ENCODE measurements at places on chromosomes 16 and 17. TPM values are rescaled to one million over a fixed set of nuclear protein-coding genes. Genes with fewer than 3 reads are reported as not detected.

DNA sequence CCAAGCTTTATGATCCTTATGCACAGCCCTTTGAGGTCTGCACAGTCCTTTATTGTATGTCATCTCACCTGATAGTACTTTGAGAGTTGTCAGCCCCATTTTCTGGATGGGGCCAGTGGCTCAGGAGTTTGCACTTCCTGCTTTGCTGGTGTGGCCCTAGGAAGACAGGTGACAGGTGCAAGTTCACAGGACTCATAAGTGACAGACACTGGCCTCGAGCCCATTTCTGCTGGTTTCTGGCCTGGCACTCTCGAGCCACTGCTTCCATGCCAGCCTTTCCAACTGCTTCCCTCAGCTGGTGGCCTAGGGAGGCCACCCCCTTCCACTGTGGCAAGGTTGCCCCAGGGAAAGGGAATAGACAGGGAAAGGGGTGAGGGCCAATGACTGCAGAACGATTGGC is 84.4 kb upstream of the CCL1 start:
- no peak for DNase-seq

GRCh38 chr17:55273579-55274354 is 9.0 kb downstream of the HLF start:
- no peak for DNase-seq

- DNase-seq: no peak
These were observed 4.8 kb downstream of the P2RX1 start for GRCh38 chr17:3911271-3912053.

GRCh38 chr16:27341549-27341948 is 27.8 kb downstream of the IL4R start:
- no peak for DNase-seq

- DNase-seq: peak; percentile 38
These were observed 7.5 kb upstream of the ALKBH5 start for GRCh38 chr17:18176176-18176575.

DNA sequence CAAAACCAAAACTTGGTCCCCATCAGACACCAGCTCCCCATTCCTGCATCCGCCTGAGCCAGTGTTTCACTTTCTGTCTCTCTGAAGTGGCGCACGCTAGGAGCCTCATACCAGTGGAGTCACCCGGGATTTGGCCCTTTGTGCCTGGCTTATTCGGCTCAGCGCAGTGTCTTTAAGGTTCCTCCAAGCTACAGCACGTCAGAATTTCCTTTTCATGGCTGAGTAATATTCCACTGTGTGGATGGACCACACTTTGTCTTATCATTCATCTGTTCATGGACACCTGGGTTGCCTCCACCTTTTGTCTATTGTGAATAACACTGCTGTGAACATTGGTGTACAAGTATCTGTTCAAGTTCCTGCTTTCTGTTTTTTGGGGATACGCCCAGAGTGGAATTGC is 45.2 kb upstream of the CHMP6 start:
- no peak for DNase-seq

DNA sequence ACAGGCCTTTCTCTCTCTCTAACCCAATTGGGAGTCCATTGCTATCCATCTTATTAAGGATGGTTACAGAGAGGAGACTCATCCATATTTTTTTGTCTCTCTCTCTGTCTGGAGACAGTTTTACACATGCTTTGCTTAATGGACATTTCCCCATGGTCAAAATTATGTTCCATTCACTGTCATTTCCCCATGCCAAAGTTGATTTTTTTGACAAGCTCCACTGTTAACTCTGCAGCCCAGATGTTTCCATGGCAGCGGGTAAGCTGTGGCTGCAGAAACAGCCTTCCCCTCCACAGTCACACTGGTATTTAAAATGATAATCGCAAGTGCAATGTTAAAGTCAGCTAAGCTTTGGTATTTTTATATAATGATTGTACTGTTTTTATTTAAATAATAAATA is 63.9 kb upstream of the HLF start:
- no peak for DNase-seq

- no peak for DNase-seq
These were observed 2.4 kb upstream of the NACA2 start for GRCh38 chr17:61593426-61593825.

DNA sequence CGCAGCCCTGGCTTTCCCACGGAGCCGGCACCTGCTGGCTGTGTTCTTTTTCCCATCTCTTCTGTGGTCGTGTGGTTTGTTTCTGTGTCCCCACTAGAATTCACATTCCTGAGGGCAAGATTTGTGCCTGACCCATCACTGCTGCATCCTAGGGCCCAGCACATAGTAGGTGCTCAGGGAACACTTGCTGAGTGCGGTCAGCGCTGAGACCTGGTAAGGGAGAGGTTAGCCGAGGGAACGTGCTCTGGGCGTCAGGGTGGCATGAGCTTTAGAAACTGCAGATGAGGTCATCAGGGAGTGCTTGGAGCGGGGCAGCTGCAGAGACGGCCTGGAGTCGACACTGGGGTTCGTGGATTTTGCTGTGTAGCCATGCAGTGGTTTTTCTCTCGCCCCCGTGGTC is 5.9 kb downstream of the DEF8 start:
- DNase-seq: no peak

DNA sequence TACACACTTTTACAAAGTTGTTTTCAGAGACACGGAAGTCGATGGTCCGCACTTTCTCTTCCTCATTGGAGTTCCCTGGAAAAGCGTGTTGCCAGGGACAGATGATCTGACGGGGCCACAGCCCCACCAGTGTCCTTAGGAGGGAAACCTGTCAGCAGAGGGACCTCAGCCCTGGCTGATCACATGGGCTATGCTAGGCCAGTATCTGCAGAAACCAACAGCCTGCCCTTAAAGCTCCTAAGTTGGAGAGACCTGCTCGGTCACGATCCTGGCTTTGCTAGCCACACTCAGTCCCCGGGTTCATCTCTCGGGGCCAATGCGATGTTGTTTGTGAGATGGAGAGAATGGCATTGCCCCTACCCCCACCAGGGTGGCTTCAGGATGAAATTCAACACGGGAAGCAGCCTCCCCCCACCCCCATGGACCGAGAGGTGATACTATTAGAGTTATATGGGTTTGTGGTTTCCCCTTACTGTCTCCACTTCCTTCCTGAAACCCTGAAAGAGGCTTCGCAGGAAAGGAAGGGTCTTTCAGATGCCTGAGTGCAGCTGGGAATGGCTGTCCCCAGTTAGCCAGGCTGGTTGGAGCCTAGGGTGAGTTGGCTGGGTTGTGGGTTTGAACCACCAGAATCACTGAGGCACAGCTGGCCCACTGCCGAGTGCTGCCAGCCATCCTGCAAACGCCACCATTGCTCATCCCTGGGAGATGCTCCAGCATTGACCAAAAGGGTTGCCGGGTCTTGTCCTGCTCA is 16.6 kb downstream of the RMI2 start:
- DNase-seq: peak; percentile 14

GRCh38 chr17:14078027-14078426 is 8.7 kb downstream of the COX10 start:
- no peak for DNase-seq

DNA sequence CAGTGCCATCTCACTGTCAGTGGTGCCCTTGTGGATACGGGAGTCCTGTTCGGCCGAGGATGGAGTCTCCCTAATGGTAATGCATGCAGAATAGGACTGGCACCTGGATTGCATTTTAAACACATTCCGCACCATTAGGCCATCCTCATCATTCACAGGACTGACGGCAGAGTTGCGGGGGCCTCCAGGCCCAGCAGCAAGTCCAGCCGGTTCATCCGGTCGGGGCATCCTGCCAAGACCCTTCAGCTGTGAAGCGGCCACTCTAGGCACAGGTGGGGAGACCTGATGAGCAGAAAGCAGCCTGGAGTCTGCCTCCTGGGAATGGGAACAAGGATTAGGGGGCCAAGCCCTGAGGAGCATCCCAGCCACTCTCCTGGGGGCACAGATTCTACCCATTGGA is 90.3 kb upstream of the XYLT1 start:
- no peak for DNase-seq

GRCh38 chr17:41915020-41915419 is 3.7 kb downstream of the ACLY start:
- no peak for DNase-seq

DNA sequence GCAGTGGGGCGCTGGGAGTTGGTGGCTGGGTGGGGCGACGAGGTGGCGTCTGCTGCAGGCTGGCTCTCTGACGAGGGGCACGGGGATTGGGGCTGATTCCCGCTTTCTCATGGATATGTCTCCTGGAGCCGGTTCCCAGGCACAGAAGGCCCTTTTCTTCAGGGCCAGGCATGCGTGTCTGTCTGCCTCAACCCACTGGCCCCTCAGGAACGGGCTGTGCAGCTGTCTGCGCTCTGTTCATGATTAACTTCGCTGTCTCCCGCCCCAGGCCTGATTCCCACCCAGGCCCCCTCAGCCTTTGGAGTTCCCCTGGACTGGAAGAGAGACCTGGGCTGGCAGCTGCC is 53.1 kb downstream of the RAP1GAP2 start:
- no peak for DNase-seq

- DNase-seq: no peak
These were observed 54.0 kb downstream of the MRM3 start for GRCh38 chr17:836151-836550.

GRCh38 chr16:660459-661183 is 7.3 kb upstream of the RHOT2 start:
- peak; percentile 68 for DNase-seq

DNA sequence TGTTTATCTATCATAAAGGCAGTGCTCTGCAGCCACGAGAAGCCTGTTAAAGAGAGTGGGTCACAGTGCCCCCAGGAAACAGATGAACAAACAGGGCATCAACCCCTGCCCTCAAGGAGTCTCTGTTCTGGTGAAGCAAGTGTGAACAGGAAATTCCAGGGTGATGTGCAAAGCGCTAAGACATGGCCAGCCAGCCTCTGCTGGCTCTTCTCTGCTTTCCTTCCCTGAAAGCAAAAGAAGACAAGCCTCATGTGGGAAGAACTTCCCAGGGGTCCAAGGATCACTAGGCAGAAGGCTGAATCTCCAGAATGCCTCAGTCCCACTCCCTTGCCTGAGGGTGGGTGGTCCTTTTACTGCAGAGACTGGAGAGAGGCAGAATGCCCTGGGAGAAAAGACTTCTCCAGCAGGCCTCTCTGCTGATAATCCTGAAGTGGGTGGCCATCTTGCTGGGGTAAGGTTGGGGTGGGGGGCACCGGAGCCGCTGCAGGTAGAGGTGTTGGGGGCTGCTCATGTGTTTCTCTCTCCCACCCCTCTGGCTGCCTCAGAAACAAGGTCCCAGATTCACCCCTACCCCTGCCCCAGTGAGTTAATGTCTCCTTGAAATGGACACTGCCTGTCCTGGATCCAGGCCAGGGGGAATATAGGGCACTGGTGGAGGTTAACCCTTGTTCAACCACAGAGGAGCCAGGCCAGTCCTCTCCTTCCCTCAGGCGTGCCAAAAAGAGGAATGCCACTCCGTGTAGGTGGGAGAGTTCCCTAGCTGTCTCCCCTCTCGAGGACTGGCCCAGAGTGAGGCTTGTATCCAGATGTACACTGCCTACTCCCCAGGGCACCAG is 2.4 kb downstream of the ANKRD13B start:
- DNase-seq: no peak

GRCh38 chr17:49508061-49508865 is 13.2 kb downstream of the NGFR start:
- no peak for DNase-seq

DNA sequence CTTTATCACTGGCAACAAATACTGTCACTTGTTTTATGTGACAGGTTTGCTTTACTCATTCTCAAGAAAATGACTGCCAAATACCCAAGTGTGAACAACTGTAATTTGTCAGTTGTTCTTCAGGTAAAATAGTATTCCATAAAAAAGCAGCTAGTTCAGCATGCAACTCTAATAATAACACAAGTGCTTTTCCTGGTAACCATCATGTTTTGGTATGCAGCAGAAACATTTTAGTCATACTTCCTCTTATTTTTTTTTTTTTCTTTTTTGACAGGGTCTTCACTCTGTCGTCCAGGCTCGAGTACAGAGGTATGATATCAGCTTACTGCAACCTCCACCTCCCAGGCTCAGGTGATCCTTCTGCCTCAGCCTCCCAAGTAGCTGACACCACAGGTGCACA is 4.6 kb downstream of the TERF2 start:
- no peak for DNase-seq

- DNase-seq: no peak
These were observed 146.3 kb upstream of the NOG start for GRCh38 chr17:56447171-56447570.

DNA sequence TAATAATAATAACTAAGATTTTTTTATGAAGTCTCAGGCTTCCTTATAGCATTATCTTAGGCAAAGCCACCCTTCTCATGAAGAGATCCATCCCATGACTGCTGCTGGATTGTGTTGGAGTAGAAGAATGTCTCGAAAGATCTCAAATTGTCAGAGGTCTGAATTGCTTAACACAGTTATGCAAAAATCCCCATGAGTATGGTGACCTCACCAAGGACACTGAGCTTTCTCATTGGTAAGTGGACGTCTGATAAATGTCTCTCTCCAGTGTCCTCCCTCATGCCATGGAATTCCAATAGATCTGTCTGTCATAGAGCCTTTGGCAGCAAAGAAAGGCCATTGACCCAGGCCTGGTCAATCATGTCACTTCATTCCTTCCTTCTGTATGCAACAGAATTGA is 264.5 kb downstream of the CDH11 start:
- DNase-seq: no peak

DNA sequence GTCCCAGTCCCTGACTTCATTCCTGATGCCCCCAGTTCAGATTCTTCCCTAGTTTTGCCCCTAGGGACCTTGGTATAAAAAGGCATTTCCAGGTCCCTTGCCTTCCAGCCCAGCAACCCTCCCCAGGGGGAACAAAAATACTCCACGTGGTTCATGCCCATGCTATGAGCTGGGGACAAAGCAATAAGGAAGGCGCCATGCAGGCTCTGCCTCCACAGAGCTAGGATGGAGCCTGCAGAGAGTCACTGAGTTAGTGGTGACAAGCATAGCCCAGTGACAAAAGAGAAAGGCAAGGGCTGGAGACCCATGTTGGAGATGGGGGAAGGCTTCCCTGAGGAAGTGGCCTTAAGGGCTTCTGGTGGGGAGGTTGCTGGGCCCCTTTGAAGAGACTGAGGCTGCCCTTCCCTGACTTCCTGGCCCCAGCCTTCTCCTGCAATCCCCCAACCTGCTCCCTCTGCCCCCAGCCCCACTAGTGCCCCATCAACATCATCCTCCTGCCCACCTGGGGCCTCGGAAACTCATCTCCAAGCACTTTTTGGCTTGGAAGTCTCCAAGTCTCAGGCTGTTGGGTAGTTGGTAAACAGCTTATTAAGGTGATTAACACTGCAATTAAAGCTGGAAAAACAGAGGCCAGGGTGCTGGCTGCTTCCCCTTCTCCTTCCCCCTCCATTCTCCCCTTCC is 9.6 kb downstream of the DLX3 start:
- DNase-seq: no peak

DNA sequence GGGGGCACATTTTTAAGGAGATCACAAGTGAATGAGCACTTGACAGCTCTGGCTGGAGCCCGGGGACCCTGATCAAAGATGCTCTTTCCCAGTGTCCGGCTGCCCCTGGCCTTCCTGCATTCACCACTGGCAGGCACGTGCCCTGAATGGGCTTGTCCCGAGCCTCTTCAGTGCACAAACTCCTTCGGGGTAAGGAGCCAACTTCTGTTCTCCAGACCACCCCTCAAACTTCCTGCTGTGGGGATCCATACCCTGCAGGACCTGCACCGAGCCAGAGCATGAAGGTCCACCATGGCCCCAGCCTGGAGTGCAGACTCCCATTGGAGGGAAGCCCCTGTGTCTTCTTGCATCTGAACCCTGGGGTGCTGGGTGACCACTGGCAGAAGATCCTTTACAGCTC is 9.8 kb upstream of the SLC12A3 start:
- DNase-seq: no peak

Gene FMNL1
- 9.0 TPM for total RNA-seq

Gene USP6
- total RNA-seq: 0.19 TPM

Gene MYH13
- total RNA-seq: not detected

Gene GRAP
- total RNA-seq: 1.5 TPM

Gene MYL4
- total RNA-seq: not detected

Gene TBX21
- total RNA-seq: 1.9 TPM

Gene TMUB2
- total RNA-seq: 44.5 TPM

Gene SHISA6
- total RNA-seq: 1.5 TPM

Gene CALB2
- total RNA-seq: 5.1 TPM
